ENCODE measurements at places on chromosomes 1 and 21. TPM values are rescaled to one million over a fixed set of nuclear protein-coding genes. Genes with fewer than 3 reads are reported as not detected.

Gene TEX50
- total RNA-seq = not detected

Gene LDLRAD1
- total RNA-seq = not detected

Gene RNF186
- not detected for total RNA-seq

Gene GUCA2B
- not detected for total RNA-seq

Gene MTARC1
- total RNA-seq = 0.16 TPM

Gene ALX3
- total RNA-seq = not detected

Gene NUDT17
- total RNA-seq = 11.0 TPM

Gene SLC30A7
- 25.0 TPM for total RNA-seq

Gene UQCRHL
- total RNA-seq = 14.8 TPM

Gene LMX1A
- not detected for total RNA-seq

Gene NUF2
- 64.6 TPM for total RNA-seq

Gene RGS8
- 0.04 TPM for total RNA-seq

Gene OR14K1
- not detected for total RNA-seq

Gene AMY1C
- total RNA-seq = not detected

Gene CREB3L4
- 28.3 TPM for total RNA-seq

Gene TFF2
- 2.8 TPM for total RNA-seq

Gene NBPF4
- not detected for total RNA-seq

Gene ANKRD35
- not detected for total RNA-seq

Gene TTLL7
- total RNA-seq = 1.8 TPM

Gene DENND2D
- total RNA-seq = not detected

Gene HAO2
- total RNA-seq = not detected

Gene CACNA1S
- total RNA-seq = 0.08 TPM

Gene CAMK2N1
- total RNA-seq = 6.0 TPM

Gene TACSTD2
- total RNA-seq = 0.04 TPM

Gene RPTN
- not detected for total RNA-seq

Gene DCAF8
- total RNA-seq = 133 TPM

Gene CYYR1
- 0.21 TPM for total RNA-seq

Gene LCA5L
- total RNA-seq = 0.90 TPM

Gene NPL
- total RNA-seq = 6.9 TPM

Gene PEF1
- total RNA-seq = 70.2 TPM

Gene JTB
- total RNA-seq = 219 TPM

Gene PLOD1
- 176 TPM for total RNA-seq

Gene DEPDC1
- 20.3 TPM for total RNA-seq

Gene ESPN
- 12.2 TPM for total RNA-seq

Gene FCGR1A
- total RNA-seq = not detected

Gene PKP1
- total RNA-seq = not detected

Gene UTP11
- 84.9 TPM for total RNA-seq

Gene KAZN
- total RNA-seq = 1.2 TPM

Gene MARK1
- 3.4 TPM for total RNA-seq

Gene SERTAD4
- 37.4 TPM for total RNA-seq

Gene NOTCH2
- total RNA-seq = 66.4 TPM

Gene HMCN1
- total RNA-seq = 40.1 TPM

Gene DTL
- total RNA-seq = 60.8 TPM

Gene CFAP107
- total RNA-seq = not detected

Gene GLRX2
- 40.1 TPM for total RNA-seq

Gene ACTN2
- 2.0 TPM for total RNA-seq

Gene SELL
- total RNA-seq = 0.15 TPM

Gene PGD
- total RNA-seq = 82.7 TPM

Gene FCAMR
- not detected for total RNA-seq

Gene IFI16
- 68.0 TPM for total RNA-seq

Gene EVA1C
- 5.2 TPM for total RNA-seq

Gene FAM43B
- not detected for total RNA-seq

Gene DIRAS3
- total RNA-seq = 0.27 TPM

Gene RIMKLA
- 0.05 TPM for total RNA-seq

Gene CRB1
- not detected for total RNA-seq

Gene ZNF436
- 7.5 TPM for total RNA-seq
